ENCODE measurements at places on chromosomes 12 and 14.
A peak's percentile ranks its signal among the peaks of the same experiment; 100 is the strongest.

DNA sequence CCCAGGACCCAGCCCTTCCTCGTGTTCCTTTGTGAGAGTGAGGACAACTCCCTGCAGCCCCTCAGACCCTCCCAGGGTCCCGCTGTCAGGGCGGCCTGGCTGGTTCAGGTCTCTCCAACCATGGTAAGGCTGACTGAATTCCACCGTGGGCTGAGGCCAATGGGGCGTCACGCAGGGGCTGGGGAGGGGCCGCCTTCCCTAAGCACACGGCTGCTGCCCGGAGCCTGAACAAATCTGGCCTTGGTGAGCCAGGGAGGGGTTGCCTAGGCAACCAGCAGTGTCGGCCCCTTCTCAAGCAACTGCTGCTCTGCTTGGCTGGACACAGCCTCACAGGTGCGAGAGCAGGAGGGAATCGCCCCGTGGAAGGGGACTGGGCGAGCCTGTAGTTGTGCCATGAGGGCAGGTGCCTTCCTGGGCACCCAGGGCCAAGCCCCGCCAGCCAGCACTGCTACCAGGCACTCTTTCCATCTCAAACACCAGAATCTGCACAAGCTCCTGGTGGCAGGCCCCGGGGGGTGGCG lies 37.0 kb upstream of the GALNT9 start:
- no peak for DNase-seq

- no peak for DNase-seq
Observed at GRCh38 chr12:67811437-67812361, 163.2 kb downstream of the DYRK2 start.

- DNase-seq: no peak
Observed at GRCh38 chr12:130014485-130014807, 110.6 kb upstream of the TMEM132D start.

DNA sequence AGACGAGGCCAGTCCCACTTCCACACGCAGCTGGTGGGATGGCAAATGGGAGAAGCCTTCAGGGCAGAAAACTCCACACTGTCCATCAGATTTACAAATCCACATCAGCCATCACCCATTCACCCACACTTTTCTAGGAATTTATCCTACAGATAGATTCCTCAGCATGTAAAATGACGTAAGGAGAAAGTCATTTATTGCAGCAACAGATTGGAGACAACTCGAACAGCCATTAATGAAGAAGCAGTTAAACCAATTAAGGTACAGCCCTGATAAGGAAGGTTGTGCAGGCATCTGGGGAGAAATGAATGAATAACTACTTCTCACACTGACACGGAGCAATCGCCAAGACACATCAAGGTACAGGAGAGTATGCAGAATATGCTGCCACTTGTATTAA lies 26.2 kb downstream of the PRKAB1 start:
- no peak for DNase-seq

- DNase-seq: no peak
Observed at GRCh38 chr12:111351026-111351425, 17.9 kb downstream of the PHETA1 start.

DNA sequence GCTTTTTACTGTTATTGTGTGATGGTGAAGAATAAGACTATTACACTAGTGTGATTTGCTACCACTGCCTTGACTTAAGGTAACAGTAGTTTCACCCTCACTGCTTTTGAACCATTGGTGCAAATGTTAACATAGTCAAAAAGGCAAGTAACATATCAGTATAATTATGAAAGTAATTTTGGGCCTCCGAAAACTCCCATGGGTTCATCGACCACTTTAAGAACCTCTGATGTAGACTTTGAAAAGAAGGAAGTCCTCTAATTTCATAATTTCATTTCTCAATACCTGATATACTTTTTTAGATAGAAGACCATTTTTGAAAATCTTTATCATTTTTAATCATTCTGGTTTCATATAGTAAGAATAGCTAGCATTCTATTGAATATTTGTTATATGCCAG lies 57.7 kb downstream of the ETNK1 start:
- no peak for DNase-seq

GRCh38 chr14:91397965-91398591 lies 19.5 kb downstream of the CCDC88C start:
- no peak for DNase-seq

- peak; percentile 49 for DNase-seq
Observed at GRCh38 chr12:132222096-132222807, 78.0 kb downstream of the NOC4L start.

- DNase-seq: no peak
Observed at GRCh38 chr14:83294941-83295340, 1761.3 kb upstream of the SEL1L start.

DNA sequence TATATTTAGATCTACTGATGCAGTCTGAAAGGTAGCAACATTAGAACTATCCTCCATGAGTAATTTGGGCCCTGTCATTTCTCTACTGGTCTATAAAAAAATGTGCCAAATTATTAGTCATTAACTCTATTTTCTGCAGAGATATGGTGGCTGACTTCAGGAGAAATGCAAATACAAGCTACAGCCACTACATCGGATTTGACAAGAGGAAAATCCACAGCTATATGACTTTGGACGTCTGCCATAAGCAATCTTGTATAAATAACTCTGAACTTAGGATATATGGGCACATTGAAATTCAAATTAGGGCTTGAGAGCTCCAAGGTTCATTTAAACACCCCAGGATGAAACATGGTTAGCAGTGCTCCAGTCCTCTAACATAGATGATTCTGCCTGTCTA lies 983.0 kb upstream of the LRFN5 start:
- no peak for DNase-seq

- DNase-seq: no peak
Observed at GRCh38 chr14:91714805-91715204, 17.1 kb downstream of the CATSPERB start.

DNA sequence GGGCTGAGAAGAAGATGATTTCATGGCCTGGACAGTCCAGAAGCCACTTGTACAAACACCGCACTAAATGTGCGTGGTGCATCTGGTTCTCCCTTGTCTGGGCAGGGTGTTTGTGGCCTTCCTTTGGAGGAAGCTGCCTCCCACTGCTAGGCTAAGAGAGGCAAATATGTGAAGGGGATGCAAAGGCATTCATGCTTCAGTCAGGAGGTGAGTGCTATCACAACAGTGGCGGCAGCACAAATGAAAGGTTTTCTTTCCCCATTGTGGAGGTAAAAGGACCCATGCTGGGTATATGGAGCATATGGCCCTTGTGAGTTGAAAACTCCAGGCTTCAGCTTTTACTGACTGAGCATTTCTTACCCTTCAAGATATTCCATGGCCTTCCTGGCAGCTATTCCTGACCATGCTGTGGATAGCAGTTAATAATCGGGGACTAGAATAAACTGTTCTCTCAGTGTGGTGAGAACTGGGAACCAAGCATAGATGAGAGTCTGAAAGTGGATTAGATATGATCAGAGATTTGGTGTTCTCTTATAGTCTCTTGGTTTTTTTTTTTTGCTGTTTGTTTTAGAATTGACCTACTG lies 69.9 kb downstream of the MYRFL start:
- DNase-seq: no peak

- DNase-seq: no peak
Observed at GRCh38 chr14:51328064-51328771, 88.2 kb downstream of the TMX1 start.

DNA sequence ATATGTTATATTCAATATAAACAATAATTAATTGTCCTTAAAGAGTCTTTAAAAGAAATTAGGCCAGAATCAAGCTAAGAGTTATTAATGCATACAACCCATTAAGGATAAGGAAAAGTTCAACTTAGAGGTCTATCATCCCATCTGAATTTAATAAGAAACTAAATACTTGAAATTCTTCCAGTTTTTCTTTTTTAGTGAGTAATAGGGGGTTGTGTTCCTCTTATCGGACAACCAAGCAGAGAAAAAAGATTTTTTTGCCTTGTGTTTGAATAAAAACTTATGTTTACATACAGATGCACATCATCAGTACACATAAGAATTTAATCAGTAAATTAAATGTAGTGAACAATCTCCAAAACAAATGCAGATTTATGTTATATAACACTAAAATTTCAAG lies 32.5 kb downstream of the PAWR start:
- no peak for DNase-seq

GRCh38 chr12:105206686-105207374 lies 29.1 kb downstream of the APPL2 start:
- DNase-seq: no peak

- no peak for DNase-seq
Observed at GRCh38 chr12:57158665-57159064, 11.2 kb upstream of the LRP1-AS start.
